ENCODE measurements at places on chromosomes 2 and 18.
A peak's percentile ranks its signal among the peaks of the same experiment; 100 is the strongest.

GRCh38 chr2:10839813-10840212 is 27.2 kb upstream of the PDIA6 start:
- DNase-seq, result no peak

- DNase-seq, result peak; percentile 98
These were observed 6.4 kb downstream of the MYT1L start for GRCh38 chr2:2324565-2325101.

GRCh38 chr2:182049372-182050148 is 63.9 kb downstream of the PPP1R1C start:
- DNase-seq, result no peak

DNA sequence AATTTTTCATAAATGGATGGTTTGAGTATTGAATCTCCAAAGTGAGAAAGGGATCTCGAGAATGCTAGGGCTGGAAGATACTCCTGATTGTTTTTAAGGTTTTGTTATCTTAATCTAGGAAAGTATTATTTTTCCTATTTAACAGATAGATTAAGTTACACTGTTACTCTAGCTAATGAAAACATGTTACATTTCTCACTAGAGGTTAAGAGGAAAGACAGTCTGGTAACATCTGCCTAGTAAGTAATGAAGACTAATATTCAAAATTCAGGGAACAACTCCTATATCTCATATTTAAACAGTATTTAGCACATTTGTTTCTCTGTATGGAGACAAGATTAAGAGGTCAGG is 2.0 kb downstream of the GALNT3 start:
- DNase-seq, result no peak

GRCh38 chr2:160111951-160112798 is 49.8 kb upstream of the PLA2R1 start:
- DNase-seq, result no peak

GRCh38 chr2:137156221-137156844 is 391.0 kb downstream of the THSD7B start:
- DNase-seq, result no peak

- no peak for DNase-seq
These were observed 28.0 kb downstream of the APCDD1 start for GRCh38 chr18:10482363-10482984.

- no peak for DNase-seq
These were observed 4.7 kb upstream of the COBLL1 start for GRCh38 chr2:164846276-164846675.

DNA sequence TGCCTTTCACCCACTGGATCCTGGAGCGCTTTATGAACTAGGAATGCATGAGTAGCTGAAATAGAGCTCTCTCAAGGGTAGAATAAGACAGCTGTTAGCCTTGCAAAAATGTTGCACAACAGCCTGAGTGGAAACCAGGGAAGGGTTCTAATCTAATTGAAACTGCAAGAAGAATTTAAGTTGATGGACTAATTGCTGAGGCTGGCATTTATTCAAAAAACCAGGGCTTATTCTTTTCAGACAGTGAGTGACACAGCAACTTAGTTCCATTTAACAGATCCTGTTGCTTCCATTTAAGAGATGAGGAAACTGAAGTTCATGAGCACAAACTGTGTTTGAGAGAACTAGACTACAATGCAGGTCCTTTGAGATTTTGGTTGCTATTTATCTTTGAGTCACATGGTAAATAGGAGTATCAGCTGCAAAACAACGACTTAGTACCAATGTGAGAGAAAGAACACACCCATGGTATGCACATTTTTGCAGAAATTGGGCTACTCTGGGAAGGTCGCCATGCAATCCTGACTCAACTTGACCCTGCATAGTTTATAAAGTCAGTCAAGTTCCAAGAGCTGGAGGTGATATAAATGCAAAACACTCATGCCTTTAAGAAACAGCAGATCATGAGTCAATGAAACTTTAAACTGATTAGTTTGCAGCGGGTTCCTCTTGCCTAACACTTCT is 76.4 kb upstream of the PARD3B start:
- no peak for DNase-seq

DNA sequence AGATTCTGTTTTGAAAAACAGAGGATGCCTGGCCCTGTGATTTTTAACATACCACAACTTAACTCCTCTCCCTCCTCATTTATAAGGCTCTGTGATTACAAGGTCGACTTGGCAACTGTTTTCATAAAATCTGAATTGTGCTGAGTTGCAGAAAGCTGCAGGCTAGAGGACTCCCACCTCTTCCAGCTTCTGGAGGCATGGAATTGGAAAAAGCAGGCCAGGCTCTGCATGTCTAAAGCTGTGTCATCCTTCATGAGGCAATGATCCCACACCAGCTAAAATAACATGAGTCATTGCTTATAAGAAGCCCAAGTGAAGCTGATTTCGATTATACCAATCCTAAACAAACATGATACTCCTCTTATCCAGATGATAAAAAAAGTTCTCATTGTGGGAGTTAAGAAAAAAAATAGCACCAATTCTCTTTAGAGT is 11.7 kb downstream of the ARHGAP28 start:
- no peak for DNase-seq

GRCh38 chr18:57258131-57258777 is 94.1 kb upstream of the ST8SIA3 start:
- no peak for DNase-seq

GRCh38 chr2:45607701-45608100 is 3.4 kb downstream of the SRBD1 start:
- peak; percentile 9 for DNase-seq

DNA sequence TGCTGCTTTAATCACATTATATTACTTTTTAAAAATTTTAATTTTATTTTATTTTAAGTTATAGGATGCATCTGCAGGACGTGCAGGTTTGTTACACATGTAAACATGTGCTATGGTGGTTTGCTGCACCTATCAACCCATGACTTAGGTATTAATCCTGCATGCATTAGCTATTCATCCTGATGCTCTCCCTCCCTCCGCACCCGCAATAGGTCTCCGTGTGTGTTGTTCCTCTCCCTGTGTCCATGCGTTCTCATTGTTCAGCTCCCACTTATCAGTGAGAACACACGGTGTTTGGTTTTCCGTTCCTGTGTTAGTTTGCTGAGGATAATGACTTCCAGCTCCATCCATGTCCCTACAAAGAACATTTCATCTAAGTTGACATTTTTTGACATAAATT is 283.2 kb downstream of the CYRIA start:
- no peak for DNase-seq

- no peak for DNase-seq
These were observed 373.2 kb downstream of the GALNT13 start for GRCh38 chr2:154244932-154245331.

- DNase-seq, result no peak
These were observed 51.4 kb upstream of the EML6 start for GRCh38 chr2:54671875-54672589.

GRCh38 chr2:121902171-121902591 is 146.7 kb downstream of the TSN start:
- peak; percentile 83 for DNase-seq

DNA sequence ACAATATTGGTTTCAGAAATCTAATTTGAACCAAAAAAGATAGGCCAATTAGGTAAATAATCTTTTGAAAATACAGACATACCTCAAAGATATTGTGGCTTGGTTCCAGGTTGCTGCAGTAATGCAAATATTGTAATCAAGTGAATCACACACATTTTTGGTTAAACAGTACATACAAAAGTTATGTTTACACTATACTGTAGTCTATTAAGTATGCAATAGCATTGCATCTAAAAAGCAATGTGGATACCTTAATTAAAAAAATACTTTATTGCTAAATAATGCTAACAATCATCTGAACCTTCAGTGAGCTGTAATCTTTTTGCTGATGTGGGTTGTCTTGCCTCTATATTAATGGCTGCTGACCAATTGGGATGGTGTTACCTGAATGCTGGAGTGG is 67.3 kb downstream of the KYNU start:
- DNase-seq, result no peak

DNA sequence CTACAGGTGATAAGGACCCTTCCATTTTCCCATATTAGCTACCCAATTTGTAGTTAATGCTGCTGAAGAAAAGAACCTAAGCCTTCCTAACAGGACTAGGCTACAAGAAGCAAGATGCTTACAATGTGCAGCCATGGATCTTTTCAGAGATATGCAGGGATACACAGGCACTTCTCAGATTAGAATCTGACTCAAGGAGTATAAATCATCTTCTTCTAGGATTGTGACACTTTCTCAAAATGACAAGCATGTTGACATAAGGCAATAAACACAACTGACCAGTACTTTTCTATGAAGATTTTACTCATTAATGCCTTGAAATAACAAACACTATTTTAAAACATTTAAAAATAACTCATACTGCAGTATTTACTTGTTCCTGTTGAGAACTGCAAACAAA is 127.9 kb upstream of the ACVR2A start:
- no peak for DNase-seq

DNA sequence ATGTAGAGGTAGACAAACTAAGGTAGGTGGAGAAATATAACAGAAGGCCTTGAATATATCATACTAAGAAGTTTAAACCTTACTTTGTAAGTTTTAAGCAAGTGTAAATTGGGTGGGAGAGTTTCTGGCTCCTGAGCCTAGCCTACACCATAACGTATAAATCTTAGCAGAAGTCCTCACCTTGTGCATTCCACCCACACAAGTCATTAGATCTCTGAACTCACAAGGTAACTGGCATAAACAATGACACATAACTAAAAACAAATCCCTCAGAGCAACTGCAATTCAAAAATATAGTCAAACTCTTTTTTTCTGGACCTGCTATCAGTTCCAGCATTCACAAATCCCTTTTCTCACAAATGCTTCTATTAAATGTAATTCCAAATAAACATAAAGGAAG is 9.4 kb downstream of the REV1 start:
- DNase-seq, result no peak

DNA sequence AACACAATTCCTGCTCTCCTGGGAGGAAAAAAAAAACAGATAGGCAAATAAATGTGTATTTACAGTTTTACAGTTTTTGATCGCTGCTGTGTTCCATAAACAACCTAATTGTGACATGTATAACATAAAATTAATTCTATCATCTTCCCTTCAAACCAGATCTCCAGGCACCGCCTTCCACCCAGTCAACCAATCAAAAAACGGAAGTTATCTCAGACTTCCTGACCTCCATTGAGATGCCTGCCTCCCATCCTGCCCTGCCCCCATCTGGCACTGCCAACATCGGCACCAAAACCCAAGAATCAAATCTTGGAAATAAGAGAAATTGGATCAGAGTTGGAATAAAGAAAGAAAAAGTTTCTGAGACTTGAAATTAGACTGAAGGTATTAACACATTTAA is 3.1 kb upstream of the RIOK3 start:
- DNase-seq, result no peak

- DNase-seq, result no peak
These were observed 138.2 kb upstream of the PKDCC start for GRCh38 chr2:41909584-41909983.

GRCh38 chr18:62964432-62964831 is 249.1 kb downstream of the PHLPP1 start:
- no peak for DNase-seq

- peak; percentile 27 for DNase-seq
These were observed 47.5 kb downstream of the ZFP36L2 start for GRCh38 chr2:43178602-43179542.

DNA sequence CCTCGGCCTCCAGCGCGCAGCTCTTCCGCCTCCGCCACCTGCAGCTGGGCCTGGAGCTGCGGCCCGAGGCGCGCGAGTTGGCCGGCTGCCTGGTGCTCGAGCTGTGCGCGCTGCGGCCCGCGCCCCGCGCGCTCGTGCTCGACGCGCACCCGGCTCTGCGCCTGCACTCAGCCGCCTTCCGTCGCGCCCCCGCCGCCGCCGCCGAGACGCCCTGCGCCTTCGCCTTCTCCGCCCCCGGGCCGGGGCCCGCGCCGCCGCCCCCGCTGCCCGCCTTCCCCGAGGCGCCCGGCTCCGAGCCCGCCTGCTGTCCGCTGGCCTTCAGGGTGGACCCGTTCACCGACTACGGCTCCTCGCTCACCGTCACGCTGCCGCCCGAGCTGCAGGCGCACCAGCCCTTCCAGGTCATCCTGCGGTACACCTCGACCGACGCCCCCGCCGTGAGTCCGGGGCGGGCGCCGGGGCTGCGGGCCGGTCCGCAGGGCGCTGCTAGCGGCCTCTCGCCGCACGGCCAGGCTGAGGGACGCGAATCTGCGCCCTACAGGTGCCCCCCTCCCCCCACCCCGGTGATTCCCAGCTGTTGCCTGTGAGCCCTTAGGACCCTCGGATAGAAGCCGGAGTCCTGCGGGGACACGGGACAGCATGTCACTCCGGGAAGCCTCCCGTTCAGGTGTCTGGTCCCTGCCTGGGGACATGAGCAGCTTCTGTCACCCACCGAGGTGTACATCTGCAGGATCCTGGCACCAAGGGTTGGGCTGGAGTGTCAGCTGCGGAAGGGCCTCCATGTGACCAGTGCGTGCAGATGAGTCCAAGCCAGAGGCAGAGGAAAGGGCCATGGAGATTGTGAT is 616 bp downstream of the RNPEPL1 start:
- no peak for DNase-seq

DNA sequence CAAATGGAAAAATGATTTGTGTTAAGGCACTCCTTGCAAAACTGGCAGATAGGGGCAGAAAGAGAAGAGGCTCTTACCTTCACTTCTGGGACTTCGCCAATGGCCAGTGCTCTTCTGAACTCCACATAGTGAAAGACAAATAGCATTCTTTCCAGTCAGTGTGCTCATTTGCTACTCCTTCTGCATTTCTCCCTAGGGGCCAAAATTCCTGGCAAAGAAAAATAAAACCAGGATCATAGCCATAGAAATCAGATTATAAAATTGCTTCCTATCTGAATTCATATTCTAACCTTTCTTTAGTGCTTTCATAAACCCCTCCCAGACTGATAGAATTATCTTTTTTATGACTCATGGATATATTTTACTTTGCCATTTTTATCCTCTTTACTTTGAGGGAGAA is 56.9 kb upstream of the PELI1 start:
- no peak for DNase-seq

GRCh38 chr18:39191931-39192330 is 1626.3 kb upstream of the CELF4 start:
- DNase-seq, result no peak

DNA sequence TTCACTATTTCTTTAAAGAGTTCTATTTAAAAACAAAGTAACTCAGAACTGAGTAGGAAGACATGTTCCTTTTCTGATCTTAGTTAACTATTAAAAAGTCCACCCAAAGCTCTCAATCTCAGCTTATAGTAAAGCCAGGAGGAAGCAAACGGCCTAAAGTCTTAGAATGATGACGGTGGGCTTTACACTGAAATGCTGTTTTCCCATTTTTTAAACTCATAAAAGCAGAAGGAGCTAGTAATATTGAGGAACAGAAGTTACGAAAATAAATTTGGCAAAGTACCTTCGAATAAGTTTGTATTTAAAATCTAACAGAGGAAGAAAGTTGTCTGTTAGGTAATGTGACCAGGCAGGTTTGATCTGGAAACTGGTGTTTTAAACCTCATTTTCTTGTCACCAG is 111.1 kb downstream of the ZNF532 start:
- DNase-seq, result no peak

All from NCI-H1694 treated with DMSO at 0.1 percent for 48 hours (cell line).